ENCODE measurements at places on chromosomes 2 and 18.

- DNase-seq = peak; percentile 52
Measured at GRCh38 chr2:219352448-219353023, 20.0 kb upstream of the RESP18 start.

- DNase-seq = no peak
Measured at GRCh38 chr2:85672456-85672855, 4.5 kb upstream of the SFTPB start.

- DNase-seq = no peak
Measured at GRCh38 chr2:126775300-126775985, 119.5 kb downstream of the GYPC start.

DNA sequence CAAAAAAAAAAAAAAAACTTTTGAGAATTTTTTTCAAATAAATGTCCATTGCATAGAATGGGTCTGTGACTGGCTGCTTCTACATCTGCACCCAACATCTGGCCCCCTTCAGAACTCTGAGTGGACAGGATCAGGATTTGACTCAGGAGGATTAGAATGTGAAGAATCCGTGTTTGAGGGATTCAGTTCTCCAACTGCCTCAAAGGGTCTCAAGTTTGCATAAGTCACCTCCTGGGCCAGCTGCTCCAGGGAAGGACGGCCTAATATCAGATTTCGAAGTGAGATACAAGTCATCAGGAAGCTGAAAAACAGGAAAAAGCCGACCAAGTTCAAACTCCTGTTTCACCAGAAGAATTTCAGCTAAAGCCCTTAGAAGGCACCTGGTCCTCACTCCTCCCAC lies 10.9 kb downstream of the MAT2A start:
- no peak for DNase-seq

GRCh38 chr2:236061899-236062298 lies 106.3 kb downstream of the GBX2 start:
- no peak for DNase-seq

DNA sequence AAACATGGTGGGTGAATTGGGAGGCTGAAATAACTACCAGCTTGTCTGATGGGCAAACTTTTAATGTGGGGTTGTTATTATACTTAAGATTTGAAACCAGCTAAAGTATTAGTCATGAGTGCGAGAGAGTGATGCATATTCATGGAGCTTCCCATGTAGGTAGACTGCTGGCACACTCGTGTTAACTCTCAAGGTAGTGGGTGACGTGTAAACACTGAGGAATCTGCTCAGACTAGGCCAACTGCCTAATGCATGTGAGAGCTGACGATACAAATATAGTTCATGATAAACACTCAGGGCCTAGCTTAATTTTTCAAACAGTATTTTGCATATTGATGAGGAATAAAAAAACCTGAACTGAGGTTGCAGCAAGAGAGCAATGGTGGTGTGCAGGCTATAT lies 1165.7 kb upstream of the PIK3C3 start:
- no peak for DNase-seq

GRCh38 chr2:28282861-28283646 lies 109.6 kb upstream of the FOSL2 start:
- no peak for DNase-seq

- DNase-seq = no peak
Measured at GRCh38 chr2:50865235-50865634, 166.7 kb downstream of the NRXN1 start.

GRCh38 chr2:204576362-204576979 lies 31.2 kb downstream of the PARD3B start:
- DNase-seq = no peak

GRCh38 chr2:127891811-127892210 lies 6.1 kb upstream of the AMMECR1L start:
- no peak for DNase-seq

GRCh38 chr2:11713815-11714214 lies 32.6 kb upstream of the LPIN1 start:
- no peak for DNase-seq

DNA sequence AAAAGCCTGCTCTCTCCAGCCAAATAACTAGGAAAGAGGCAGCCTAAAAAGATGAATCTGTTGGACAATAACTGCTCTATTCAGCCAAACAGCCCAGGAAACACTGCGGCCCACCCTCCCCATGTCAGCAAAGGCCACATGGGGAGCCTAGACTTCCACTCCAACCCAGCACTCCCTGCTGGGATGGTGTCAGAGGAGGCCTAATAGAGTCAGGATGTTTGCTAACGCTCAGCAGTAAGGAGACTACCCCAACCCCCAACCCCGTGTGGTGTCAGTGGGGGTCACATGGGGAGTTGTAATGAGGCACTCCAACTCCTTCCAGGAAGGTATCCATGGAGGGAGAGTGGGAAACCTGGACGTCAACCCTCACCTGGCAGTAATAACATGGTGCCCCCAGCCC lies 41.6 kb downstream of the ZBTB7C start:
- no peak for DNase-seq

DNA sequence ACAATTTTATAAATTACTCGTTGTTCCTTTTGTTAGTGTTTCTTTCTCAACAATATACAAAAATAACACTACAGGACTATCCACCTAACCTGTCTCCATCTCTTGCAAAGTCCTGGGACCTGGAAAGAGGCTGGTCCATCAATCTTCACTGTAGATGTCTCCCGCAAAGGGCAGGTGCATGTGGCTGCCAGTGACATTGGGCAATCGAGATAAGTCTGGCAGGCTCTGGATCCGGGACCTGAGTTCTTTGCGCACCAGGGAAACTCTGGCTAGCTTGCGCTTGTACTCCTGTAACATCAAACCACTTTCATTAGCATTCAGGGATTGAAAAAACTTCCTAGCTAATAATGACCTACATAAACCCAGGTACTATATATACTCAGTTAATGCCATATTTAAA lies 20.5 kb downstream of the RMP24 start:
- no peak for DNase-seq

DNA sequence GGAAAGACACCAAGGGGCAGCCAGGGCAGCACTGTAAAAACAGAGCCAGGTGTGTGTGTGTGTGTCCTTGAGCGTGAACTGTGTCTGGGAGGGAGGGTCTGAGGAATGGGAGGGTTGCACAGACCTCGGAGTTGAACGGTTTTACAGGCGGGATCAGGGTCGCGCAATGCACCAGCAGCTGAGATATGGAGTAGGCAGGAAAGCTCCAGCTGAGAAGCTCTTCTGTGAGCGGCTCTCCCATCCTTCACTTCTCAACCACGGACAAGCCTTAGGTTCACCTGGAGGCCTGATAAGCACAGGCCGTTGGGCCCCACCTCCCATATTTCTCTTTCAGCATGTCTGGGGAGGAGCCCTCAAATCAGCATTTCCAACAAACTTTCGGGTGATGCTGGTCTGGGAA lies 12.1 kb downstream of the SERTAD2 start:
- DNase-seq = no peak

DNA sequence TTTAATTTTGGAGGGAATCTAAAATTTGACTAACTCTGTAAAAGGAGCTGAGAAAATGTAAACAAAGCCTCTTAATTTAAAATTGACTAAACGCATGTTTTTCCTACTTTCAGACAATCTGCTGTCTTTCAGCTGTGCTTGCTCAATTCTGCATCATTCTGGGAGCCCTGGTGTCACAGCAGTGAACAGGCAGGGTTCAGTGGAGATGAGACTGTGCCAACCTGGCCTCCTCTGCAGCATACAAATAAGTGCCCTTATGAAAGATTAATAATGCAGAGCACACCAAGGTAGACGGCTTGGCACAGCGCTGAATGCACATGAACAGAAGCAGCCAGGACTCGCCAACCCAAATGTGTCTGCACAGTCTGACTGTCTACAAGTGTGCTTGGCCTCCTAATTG lies 222.0 kb upstream of the CHAC2 start:
- DNase-seq = no peak

DNA sequence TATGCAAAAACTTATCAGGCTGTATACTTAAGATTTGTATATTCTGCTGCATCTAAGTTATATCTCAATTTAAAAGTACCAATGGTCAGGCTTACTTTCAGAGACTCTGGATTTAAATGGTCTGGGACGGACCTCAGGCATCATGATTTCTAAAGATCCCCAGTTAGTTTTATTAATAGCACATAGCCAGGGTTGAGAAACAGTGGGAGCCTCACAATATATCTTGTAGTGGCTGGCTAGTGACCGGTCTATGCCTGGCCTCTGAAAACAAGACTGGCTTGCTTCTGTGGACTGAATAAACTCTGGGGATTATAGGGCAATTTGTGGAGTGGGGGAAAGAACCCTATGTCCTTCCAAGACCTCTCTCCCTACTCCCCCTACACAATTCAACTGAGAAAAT lies 162.5 kb upstream of the SLC1A4 start:
- DNase-seq = no peak

DNA sequence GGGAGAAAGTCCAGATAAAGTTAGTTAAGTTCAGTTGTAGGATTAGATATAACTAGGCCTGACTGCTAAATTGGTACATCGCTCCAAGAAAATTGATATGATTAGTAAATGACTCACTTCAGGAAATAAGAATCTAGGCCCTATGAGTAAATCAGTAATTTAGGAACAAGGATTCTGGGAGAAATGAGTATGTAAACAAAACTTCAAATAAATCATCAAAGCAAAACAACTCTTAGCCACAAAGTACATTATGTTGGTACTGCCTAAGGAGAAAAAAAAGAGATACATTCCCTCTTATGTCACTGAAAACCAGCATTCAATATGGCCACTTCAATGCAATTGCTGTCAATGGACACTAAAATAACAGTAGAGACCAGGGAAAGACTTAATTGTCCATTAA lies 529.1 kb downstream of the ZNF804A start:
- no peak for DNase-seq

- no peak for DNase-seq
Measured at GRCh38 chr2:191478799-191479679, 198.9 kb upstream of the NABP1 start.

DNA sequence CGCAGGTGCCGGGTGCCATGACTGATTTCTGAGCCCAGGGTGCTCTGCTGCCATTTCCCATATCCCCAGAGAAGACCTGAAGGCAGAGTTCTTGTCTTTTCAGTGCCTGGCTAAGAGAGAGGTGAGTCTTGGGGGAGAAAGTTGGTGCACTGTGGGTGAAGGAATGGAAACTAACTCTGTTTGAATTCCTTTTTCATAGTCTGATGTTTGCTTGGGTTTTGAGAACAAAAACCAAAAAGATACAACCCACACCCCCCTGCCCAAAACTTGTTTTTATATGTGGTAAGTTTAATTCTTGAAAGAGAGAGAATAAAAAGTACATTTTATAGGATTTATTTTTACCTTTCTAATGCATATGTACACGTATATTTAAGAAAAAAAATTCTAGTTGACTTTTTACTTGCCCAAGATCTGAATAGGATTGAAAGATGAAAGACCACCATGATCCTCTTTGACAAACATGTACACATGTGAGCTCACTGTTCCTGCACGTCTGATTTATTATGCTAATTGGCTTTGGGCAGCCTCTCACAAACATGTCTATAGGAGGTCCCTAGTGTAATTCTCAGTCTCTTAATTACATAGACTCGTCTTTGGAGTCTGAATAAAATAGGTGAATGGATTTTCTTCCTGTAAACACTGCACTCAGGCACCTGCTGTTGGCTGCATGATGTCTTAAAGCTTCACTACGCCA lies 46.3 kb downstream of the ARL4C start:
- DNase-seq = no peak

DNA sequence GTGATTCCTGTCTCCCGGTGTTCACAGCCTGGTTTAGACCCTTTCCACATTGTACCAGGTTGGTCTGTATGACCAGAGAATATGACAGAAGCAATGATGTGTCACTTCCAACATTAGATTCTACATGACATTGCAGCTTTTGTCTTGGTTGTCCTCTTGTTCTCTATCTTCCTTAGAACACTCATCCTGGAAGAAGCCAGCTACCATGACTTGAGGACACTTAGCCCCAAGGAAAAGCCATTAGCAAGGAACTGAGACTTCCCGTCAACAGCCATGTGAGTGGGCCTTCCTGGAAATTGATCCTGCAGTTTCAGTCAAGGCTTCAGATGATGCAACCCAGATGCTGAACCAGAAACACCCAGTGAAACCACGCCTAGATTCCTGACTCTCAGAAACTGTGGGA lies 143.3 kb downstream of the MREG start:
- DNase-seq = no peak

GRCh38 chr2:43605079-43605655 lies 9.3 kb upstream of the THADA start:
- DNase-seq = no peak

DNA sequence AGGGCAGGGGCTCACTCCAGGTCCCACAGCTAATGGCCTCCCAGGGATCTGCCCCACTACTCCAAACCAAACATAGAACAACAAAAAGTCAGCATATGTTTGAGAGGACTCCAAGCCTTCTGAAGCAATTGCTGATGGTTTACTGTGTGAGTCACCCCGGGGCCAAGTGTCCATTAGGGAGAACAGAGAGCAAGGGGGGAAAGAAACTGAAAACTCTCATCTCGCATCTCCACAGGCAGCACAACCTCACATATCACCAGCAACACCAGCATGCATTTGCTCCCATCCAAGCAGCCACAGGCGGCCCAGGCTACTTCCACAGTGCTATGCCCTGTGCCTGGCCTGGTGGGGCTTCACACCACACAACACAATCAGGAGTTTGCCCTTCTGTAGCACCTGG lies 39.1 kb downstream of the CYRIA start:
- no peak for DNase-seq

DNA sequence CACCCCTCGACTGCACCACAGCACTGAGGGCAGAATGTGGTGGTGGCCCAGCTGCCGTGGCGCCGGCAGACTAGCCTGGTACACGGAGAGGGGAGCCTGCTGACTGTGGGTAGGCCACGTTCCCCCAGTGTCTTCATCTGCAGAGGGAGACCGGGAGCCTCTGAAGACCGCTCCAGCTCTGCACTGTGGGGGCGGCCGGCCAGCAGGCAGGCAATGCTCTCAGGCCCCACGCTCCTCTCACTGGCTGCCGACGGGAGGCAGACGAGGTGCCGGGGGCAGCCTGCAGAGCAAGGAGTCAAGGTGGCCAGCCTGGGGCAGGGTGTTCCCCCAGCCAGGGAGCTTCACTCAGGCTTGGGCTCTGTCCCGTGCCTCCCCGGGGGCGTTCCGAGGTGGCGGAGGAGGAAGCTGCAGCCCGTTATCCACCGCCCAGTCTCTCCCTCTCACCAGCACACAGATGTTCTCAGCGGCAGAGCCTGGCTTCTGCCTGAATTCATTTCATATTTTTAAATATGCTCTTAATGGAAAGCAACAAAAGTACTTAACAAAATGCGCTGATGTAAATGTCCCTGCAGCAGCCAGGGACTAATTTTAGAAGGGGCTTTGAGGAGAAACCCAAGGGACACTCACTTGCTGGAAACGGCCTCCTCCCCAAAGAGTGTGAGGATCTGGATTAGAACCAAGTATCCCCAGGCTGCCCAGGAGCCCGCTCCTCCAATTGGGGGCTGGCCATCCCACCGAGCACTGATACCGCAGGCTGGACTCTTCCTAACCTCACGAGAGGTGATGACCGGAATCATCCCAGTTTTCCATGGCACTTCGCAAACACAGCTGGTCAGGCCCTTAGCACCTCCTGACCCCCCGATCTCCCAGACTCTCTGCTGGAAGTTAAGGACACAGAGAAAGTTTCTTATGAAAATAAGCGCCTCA lies 87.8 kb downstream of the HDAC4 start:
- no peak for DNase-seq

DNA sequence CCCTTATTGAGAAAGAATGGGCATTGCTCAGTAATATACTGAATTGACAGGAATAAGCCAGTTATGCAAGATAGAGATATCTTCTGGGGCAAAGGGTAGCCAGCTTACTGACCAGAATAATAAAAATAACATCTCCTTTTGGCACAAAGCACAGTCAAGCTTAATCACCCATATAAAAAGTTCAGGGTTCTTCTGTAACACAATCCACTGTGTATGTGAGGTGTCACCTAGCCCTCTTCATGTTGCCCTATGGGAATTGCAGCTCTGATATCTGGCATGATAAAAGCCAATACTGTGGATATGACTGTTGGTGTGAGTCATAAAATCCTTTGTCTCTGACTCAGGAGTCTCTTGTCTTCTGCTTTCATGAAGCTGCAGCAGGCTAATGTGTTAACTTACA lies 90.8 kb downstream of the DSEL start:
- DNase-seq = no peak

Data from activated T-cell treated with anti-CD3 and anti-CD28 coated beads for 4 hours (primary cell).